ENCODE measurements at places on chromosomes 3 and 15. TPM values are rescaled to one million over a fixed set of nuclear protein-coding genes. Genes with fewer than 3 reads are reported as not detected.

- H3K27me3 ChIP-seq: no peaks in the 10 kb centered on the region
- no peak overlapping the region for H3K27ac ChIP-seq
- no peak overlapping the region for H3K4me3 ChIP-seq
- H3K36me3 ChIP-seq: no peaks in the 10 kb centered on the region
- no peak for DNase-seq
Measured at GRCh38 chr15:68630211-68630555, 51.4 kb downstream of the CORO2B start.

DNA sequence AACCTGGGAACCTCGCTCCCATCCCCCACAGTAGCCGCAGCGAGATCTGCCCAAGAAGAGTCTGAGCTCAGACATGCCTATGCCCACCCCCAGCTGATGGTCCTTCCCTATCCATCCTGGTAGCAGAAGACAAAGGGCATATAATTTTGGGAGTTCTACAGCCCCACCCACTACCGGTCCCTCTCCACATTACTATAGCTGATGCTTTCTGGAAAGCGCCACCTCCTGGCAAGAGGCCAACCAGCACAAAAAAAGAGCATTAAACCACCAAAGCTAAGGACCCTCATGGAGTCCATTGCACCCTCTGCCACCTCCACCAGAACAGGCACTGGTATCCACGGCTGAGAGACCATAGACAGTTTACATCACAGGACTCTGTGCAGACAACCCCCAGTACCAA, 168.4 kb downstream of the MEGF11 start:
- no peaks in the 10 kb centered on the region for H3K36me3 ChIP-seq
- no peak for DNase-seq
- H3K4me1 ChIP-seq: peaks cover 4% of the 10 kb centered on the region
- no peak overlapping the region for H3K4me3 ChIP-seq

DNA sequence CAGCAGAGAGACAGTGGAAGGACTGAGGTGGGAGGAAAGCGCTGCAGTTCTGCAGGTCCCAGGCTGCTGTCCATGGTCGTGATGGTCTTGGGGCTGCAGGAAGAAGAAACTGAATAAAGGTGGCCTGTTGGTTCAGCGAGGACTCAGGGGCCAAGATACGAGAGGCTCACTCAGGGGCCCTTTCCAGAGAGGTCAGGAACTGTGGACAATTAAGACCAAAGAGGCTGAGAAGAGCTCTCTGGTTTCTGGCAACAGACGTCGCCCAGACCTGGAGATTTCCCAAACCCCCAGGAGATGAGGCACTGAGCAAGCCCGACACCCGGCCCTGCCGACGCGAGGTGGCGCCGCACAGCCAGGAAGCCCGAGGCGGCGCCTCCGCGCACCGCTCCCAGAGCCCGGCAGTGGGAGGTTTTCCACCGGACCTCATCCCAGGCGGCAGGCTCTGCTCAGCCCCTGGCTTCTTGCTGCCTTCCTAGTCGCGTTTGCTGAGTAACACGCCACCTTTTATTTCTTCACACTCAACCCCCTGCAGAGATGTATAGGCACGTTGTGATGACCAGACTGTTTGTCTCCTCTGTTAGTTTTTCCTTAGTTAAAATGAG, 56.4 kb upstream of the ARRDC4 start:
- no peaks in the 10 kb centered on the region for H3K4me1 ChIP-seq
- H3K4me3 ChIP-seq: no peak overlapping the region
- peak; percentile 44 for DNase-seq
- H3K27ac ChIP-seq: no peak overlapping the region
- no peaks in the 10 kb centered on the region for H3K36me3 ChIP-seq
- no peaks in the 10 kb centered on the region for H3K27me3 ChIP-seq

GRCh38 chr3:29758434-29759322, 477.8 kb downstream of the RBMS3 start:
- H3K27ac ChIP-seq: peak overlapping the region; percentile 65
- DNase-seq: peak; percentile 85
- H3K27me3 ChIP-seq: no peaks in the 10 kb centered on the region
- H3K36me3 ChIP-seq: no peaks in the 10 kb centered on the region
- no peak overlapping the region for H3K4me3 ChIP-seq

- H3K4me1 ChIP-seq: no peaks in the 10 kb centered on the region
- DNase-seq: no peak
- H3K36me3 ChIP-seq: no peaks in the 10 kb centered on the region
Measured at GRCh38 chr15:56533731-56534403, 68.9 kb upstream of the MNS1 start.

GRCh38 chr3:169619793-169620192, 43.7 kb downstream of the MECOM start:
- DNase-seq: no peak
- no peaks in the 10 kb centered on the region for H3K36me3 ChIP-seq
- no peaks in the 10 kb centered on the region for H3K4me1 ChIP-seq
- no peak overlapping the region for H3K4me3 ChIP-seq
- no peaks in the 10 kb centered on the region for H3K27me3 ChIP-seq

CTXN2 gene
- not detected for polyA plus RNA-seq

GRCh38 chr15:79673416-79674123, 223.2 kb downstream of the MTHFS start:
- H3K4me3 ChIP-seq: no peak overlapping the region
- no peaks in the 10 kb centered on the region for H3K4me1 ChIP-seq
- DNase-seq: peak; percentile 58
- no peaks in the 10 kb centered on the region for H3K36me3 ChIP-seq
- H3K27ac ChIP-seq: no peak overlapping the region

GREM1 gene
- 852 TPM for polyA plus RNA-seq

GRCh38 chr3:171028025-171028778, 1.7 kb upstream of the SLC2A2 start:
- no peaks in the 10 kb centered on the region for H3K36me3 ChIP-seq
- no peaks in the 10 kb centered on the region for H3K27me3 ChIP-seq
- H3K4me3 ChIP-seq: peak overlapping the region; percentile 20
- H3K4me1 ChIP-seq: peaks cover 10% of the 10 kb centered on the region
- peak overlapping the region; percentile 86 for H3K27ac ChIP-seq
- peak; percentile 92 for DNase-seq

DNA sequence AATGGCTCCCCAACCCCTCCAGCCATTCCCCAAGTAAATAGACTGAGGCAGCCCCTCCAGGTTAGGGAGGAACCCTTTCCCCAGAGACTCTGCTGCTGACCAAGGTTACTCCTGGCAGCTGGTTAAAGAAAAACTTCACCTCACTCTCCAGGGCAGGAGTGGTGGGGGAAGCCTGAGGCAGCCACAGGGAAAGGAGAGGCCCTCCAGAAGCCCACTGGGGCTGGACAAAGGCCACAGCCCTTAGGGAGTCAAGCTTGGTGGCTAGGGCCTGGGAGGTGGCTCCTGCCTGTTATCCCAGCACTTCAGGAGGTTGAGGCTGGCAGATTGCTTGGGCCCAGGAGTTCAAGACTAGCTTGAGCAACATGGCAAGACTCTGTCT, 923 bp downstream of the ACY1 start:
- no peak overlapping the region for H3K4me3 ChIP-seq
- peaks cover 13% of the 10 kb centered on the region for H3K4me1 ChIP-seq
- no peak overlapping the region for H3K27ac ChIP-seq
- H3K36me3 ChIP-seq: peaks cover 2% of the 10 kb centered on the region

ARHGEF3 gene
- polyA plus RNA-seq: 2.4 TPM

- peaks cover 27% of the 10 kb centered on the region for H3K27me3 ChIP-seq
- no peak for DNase-seq
- no peak overlapping the region for H3K27ac ChIP-seq
- no peaks in the 10 kb centered on the region for H3K36me3 ChIP-seq
Measured at GRCh38 chr15:62326460-62327011, 161.5 kb upstream of the C2CD4B start.

GRCh38 chr3:121111914-121112612, 204.1 kb downstream of the STXBP5L start:
- H3K27me3 ChIP-seq: no peaks in the 10 kb centered on the region
- no peak overlapping the region for H3K27ac ChIP-seq
- DNase-seq: no peak
- H3K36me3 ChIP-seq: no peaks in the 10 kb centered on the region

IMPG2 gene
- polyA plus RNA-seq: 0.06 TPM

DNA sequence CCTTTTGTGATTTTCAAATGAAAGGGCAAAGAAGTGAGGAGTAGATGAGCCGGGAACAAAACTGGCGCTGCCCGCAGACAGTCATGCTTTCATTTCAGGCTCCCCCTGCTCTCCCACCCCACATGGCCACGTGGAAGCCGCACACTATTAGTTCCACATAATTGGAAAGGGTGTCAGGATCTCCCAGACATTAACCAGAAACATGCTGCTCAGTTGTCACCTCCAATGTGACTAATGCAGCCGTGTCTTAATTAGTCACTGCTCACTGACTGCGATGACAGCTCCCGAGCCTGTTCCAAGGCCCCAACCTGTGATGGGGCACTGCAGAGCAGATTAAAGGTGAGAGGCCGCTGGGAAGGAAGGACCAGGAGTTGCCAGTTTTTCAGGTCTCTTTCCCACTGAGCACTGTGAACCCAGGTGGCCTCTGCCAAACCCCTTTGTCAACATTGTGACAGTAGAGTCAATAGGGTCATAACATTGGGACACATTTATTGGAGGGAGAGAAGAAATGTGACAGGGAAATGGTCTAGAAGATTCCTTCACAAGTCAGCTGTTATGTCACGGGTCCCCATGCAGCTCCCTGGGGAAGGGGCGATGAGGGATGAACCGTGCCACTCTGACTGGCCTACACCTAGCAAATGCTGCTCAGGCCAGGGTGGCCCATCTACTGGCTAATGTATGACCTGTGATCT, 38.6 kb upstream of the SFMBT1 start:
- no peak for DNase-seq
- H3K4me1 ChIP-seq: peaks cover 12% of the 10 kb centered on the region
- H3K36me3 ChIP-seq: no peaks in the 10 kb centered on the region
- H3K4me3 ChIP-seq: no peak overlapping the region
- H3K27ac ChIP-seq: no peak overlapping the region
- H3K27me3 ChIP-seq: no peaks in the 10 kb centered on the region

- no peak overlapping the region for H3K27ac ChIP-seq
- no peaks in the 10 kb centered on the region for H3K36me3 ChIP-seq
- peaks cover 10% of the 10 kb centered on the region for H3K27me3 ChIP-seq
- no peaks in the 10 kb centered on the region for H3K4me1 ChIP-seq
- DNase-seq: no peak
Measured at GRCh38 chr3:69290430-69290829, 95.5 kb downstream of the FRMD4B start.

- H3K27ac ChIP-seq: peak overlapping the region; percentile 11
- no peaks in the 10 kb centered on the region for H3K27me3 ChIP-seq
- DNase-seq: peak; percentile 65
- H3K36me3 ChIP-seq: peaks cover 5% of the 10 kb centered on the region
- H3K4me1 ChIP-seq: peaks cover 40% of the 10 kb centered on the region
Measured at GRCh38 chr15:90557186-90558084, 27.7 kb downstream of the CRTC3 start.

- H3K36me3 ChIP-seq: peaks cover 14% of the 10 kb centered on the region
- no peak overlapping the region for H3K27ac ChIP-seq
- peaks cover 22% of the 10 kb centered on the region for H3K4me1 ChIP-seq
- H3K27me3 ChIP-seq: no peaks in the 10 kb centered on the region
- no peak for DNase-seq
Measured at GRCh38 chr3:46950650-46951241, 25.8 kb downstream of the CCDC12 start.

- no peak for DNase-seq
- H3K27ac ChIP-seq: no peak overlapping the region
- H3K4me1 ChIP-seq: peaks cover 35% of the 10 kb centered on the region
- H3K36me3 ChIP-seq: peaks cover 9% of the 10 kb centered on the region
- no peak overlapping the region for H3K4me3 ChIP-seq
- no peaks in the 10 kb centered on the region for H3K27me3 ChIP-seq
Measured at GRCh38 chr3:124775877-124776276, 45.6 kb downstream of the UMPS start.

- H3K36me3 ChIP-seq: no peaks in the 10 kb centered on the region
- H3K27me3 ChIP-seq: no peaks in the 10 kb centered on the region
- peaks cover 18% of the 10 kb centered on the region for H3K4me1 ChIP-seq
- peak; percentile 70 for DNase-seq
- no peak overlapping the region for H3K4me3 ChIP-seq
Measured at GRCh38 chr15:48858401-48858800, 19.5 kb upstream of the EID1 start.

DNA sequence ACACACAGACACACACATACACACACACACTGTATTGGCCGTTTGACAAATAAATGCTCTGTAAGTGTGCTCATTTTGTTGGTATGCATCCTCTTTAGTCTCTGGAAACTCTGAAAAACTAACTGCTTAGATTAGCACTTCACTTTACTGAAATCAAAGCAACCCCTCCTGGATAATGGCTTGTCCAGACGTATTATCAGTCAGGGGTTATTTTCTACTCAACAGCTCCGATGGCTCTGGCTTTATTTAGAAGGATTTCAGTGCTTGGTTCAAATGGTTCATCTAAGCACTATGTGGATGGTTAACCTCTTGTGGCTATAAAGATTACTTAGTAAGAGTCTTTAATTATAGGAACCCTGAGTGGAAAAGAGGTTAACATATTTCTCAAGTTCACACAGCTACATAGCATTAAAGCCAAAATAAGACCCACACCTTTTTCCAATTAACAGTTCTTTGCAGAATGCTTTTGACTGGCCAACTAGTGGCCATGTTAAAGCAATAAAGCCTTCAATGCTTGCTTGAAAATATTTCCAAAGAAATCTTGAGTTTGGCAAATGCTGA, 516.1 kb upstream of the NAALADL2 start:
- no peaks in the 10 kb centered on the region for H3K36me3 ChIP-seq
- peak; percentile 78 for DNase-seq
- H3K27ac ChIP-seq: no peak overlapping the region
- no peaks in the 10 kb centered on the region for H3K27me3 ChIP-seq

ARPIN gene
- polyA plus RNA-seq: 8.8 TPM

SKOR1 gene
- 0.06 TPM for polyA plus RNA-seq

- H3K27me3 ChIP-seq: 0 out of 2 replicates have a peak, but pooled peaks cover 2% of the 10 kb centered on the region
- no peak overlapping the region for H3K4me3 ChIP-seq
- no peak for DNase-seq
Measured at GRCh38 chr3:196181127-196181546, 30.1 kb downstream of the ZDHHC19 start.

- no peak for DNase-seq
- no peaks in the 10 kb centered on the region for H3K36me3 ChIP-seq
- no peaks in the 10 kb centered on the region for H3K4me1 ChIP-seq
- no peak overlapping the region for H3K27ac ChIP-seq
- H3K27me3 ChIP-seq: no peaks in the 10 kb centered on the region
Measured at GRCh38 chr15:26015516-26016075, 152.5 kb upstream of the ATP10A start.

GRCh38 chr3:195139091-195139875, 131.7 kb downstream of the XXYLT1 start:
- H3K36me3 ChIP-seq: 0 out of 2 replicates have a peak, but pooled peaks cover 2% of the 10 kb centered on the region
- H3K4me3 ChIP-seq: no peak overlapping the region
- no peaks in the 10 kb centered on the region for H3K27me3 ChIP-seq
- H3K4me1 ChIP-seq: no peaks in the 10 kb centered on the region
- DNase-seq: no peak

DNA sequence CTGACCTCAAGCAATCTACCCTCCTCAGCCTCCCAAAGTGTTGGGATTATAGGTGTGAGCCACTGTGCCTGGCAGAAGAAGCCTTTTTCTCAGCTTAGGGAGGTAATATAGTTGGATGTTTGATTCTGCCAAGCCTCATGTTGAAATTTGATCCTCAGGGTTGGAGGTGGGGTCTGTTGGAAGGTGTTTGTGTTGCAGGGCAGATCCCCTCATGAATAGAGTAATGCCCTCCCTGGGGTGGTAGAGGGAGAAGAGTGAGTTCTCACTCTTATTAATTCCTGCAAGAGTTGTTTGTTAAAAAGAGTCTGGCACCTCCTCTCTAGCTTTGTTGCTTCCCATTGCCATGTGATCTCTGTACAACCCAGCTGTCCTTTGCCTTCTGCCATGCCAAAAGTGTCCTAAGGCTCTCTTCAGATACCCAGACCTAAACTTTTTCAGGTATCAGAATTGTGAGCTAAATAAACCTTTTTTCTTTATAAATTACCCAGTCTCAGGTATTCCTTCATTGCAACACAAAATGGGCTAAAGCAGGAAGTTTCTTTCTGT, 16.4 kb downstream of the NECTIN3 start:
- no peaks in the 10 kb centered on the region for H3K27me3 ChIP-seq
- H3K4me1 ChIP-seq: peaks cover 10% of the 10 kb centered on the region
- no peak overlapping the region for H3K4me3 ChIP-seq
- no peak overlapping the region for H3K27ac ChIP-seq
- H3K36me3 ChIP-seq: no peaks in the 10 kb centered on the region

FRMD5 gene
- 4.8 TPM for polyA plus RNA-seq

All from IMR-90 (cell line).